Adipocyte (in vitro differentiated cells): ENCODE measurements at places on chromosomes 7 and 10.

DNA sequence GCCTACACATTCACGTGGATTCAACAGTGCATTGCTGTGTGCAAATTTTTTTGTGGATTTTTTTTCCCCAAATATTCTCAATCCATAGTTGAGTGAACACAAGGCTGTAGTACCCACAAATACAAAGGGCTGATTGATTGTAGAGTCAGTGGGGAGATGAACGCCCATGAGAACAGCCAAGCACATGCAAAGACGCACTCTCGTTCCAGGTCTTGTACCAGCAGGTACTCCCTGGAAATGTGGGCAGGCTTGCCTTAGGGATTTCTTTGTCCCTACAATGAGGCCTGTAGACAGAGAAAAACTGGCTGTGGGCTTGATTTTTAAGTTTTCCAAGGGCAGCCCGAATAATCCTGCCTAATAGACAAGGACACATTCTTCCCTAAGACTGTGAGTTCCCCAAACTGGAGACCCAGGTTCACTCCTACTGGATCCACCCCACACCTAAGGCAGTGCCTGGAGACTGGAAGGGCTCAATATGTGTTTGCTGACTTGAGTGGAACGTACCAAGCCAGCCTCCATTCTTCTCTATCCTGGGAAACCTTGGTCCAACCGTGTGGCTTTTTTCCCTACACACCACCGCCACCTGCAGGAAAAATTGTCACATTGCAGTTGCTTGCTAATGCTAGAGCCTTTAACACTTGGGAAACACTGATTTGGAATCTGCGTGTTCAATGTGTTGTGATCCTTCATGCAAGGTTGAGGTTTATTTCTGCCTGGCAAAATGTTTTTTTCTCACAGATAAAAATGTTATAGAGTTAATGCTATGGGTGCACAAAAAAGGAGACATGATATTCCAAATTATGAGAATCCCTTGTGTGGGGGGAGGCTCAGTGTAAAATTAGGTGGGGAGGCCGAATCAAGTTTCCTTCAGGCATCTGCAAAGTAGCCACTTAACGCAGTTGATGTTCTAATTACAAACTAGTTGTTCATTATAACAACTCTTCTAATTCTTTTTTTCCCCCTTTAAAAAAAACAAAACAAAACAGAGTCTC lies 49.3 kb downstream of the PPP1R17 start:
- DNase-seq, result peak; percentile 87

DNA sequence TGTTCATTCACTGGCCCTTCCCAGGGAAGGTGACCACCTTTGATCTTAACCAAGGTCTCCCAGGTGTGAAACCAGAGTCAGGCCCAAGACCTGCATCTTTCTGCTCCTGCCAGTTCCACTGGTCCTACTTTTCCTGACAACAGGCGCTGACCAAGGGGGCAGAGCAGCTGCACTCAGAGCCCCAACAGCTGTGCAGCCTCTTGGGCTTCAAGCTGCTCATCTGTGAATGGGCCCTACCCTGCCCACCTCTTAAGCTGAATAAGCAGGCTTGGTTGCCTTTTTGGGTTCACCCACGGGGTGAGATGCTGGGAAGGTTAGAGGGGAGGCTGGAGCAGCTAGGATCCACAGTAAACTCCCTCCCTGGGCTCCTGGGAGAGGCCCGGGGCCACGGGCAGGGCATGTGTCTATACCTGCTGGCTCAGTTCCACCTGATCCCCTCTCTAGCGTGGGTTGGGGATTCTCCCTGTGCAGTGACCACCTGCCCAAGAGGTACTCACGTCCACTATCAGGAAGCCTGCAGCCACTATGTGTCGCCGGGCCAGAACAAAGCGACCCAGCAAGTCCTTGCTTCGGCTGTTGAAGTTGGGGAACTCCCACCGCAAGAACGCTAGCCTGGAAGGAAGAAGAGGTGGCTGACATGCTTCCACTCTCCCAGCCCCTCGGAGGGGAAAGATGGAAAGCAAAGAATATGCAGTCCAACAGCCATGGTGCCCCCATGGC lies 10.6 kb downstream of the TBRG4 start:
- no peak for DNase-seq

GRCh38 chr10:124894569-124895215 lies 47.2 kb upstream of the ZRANB1 start:
- DNase-seq, result peak; percentile 66

- DNase-seq, result no peak
Measured at GRCh38 chr10:71912431-71912830, 51.8 kb upstream of the CHST3 start.

GRCh38 chr10:3797750-3798149 lies 12.7 kb upstream of the KLF6 start:
- no peak for DNase-seq

DNA sequence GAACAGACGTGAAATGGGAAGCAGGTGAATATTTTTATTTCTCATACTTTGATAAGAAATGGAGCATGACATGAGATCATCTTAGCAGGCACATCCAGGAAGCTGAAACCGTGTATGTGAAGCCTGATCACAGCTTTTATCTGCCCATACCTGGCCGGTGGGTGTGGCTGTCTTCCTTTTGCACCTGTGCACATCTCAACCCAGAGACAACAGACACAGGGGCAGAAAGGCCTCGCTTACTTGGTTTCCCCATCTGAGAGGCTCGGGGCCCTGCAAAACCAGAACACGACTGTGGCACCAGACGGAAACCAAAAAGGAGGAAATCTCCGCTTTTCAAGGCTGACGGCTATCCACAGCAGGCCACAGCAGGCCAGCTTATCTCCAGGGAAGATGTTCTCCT lies 116.4 kb downstream of the TCERG1L start:
- DNase-seq, result no peak

GRCh38 chr10:126104767-126105166 lies 208.4 kb downstream of the FANK1 start:
- DNase-seq, result no peak

- peak; percentile 2 for DNase-seq
Measured at GRCh38 chr10:21002091-21002878, 105.2 kb upstream of the NEBL start.

DNA sequence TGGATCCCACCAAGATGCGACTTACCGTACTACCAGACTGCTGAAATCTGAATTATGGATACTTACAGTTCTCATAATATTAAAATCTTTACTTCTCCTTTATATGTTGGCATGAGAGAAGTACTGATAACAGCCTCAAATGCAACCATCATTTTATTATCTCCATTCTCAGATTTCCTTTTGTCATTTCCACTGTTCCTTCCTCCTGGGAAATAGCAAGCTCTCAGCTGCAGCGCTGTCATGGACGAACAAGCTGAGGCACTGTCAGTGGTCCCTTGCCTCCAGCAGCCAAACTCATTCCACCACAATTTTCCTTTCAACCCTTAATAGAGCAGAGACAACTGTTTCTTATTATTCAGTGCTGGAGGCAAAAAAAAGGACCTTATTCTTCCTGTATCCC lies 478.4 kb downstream of the ARL4A start:
- no peak for DNase-seq

- DNase-seq, result no peak
Measured at GRCh38 chr10:104657036-104657435, 15.9 kb downstream of the SORCS3 start.

- no peak for DNase-seq
Measured at GRCh38 chr10:110222641-110223297, 15.4 kb downstream of the MXI1 start.

GRCh38 chr7:85074-85882 lies 107.1 kb upstream of the FAM20C start:
- DNase-seq, result peak; percentile 29

DNA sequence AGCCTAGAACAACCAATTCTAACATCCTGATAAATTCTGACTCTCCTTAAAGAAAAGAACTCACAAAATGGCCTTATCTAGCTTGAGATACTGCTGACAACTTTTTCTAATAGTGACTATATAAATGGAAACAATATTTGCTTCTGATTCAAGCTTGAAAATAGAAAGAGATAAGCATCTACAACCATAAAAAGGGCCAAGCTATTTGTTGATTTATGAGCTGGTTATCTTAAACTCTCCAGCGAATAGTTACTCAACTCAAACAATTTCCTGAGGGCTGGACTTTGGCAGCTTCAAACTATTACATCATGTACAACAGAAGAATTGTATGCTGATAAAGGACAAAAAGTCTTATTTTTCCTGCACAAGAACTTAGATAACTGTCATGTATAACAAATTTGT lies 4.6 kb downstream of the USP54 start:
- DNase-seq, result peak; percentile 83

DNA sequence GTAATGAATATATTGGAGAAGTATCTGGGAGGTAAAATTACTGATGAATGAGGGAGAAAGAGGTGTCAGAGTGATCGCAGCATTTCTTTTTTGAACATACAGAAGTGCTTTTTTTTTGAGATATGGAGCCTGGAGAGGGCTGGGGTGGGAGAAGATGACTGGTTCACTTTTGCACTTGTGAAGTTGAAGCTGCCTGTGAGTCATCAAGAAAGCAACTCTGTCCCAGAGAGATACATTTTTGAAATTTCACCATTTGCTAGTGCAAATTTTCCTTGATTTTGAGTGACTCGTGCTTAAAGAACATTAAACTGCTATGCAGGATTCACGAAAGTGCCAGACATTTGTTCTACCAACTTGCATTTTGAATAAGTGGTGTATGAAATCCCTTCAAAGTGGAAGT lies 81.8 kb downstream of the ADRA2A start:
- no peak for DNase-seq

GRCh38 chr7:150307129-150307528 lies 16.0 kb upstream of the LRRC61 start:
- DNase-seq, result no peak

- DNase-seq, result no peak
Measured at GRCh38 chr10:106900016-106900652, 264.4 kb downstream of the SORCS1 start.

GRCh38 chr10:97411406-97411805 lies 10.3 kb upstream of the RRP12 start:
- DNase-seq, result no peak

DNA sequence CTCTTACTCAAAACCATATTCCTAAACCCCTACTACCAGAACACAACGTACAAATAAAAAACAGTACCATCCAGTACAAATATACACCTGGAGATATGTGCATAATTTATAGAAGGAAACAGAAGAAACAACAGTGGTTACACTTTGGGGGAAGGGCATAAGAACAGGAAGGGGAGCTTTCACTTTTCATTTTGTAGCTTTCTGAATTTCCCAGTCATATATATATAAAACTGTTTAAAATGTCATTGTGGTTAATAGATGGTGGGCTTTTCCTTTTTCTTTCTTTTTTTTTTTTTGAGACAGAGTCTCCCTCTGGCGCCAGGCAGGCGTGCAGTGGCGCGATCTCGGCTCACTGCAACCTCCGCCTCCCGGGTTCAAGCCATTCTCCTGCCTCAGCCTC lies 47.2 kb downstream of the MALSU1 start:
- no peak for DNase-seq

DNA sequence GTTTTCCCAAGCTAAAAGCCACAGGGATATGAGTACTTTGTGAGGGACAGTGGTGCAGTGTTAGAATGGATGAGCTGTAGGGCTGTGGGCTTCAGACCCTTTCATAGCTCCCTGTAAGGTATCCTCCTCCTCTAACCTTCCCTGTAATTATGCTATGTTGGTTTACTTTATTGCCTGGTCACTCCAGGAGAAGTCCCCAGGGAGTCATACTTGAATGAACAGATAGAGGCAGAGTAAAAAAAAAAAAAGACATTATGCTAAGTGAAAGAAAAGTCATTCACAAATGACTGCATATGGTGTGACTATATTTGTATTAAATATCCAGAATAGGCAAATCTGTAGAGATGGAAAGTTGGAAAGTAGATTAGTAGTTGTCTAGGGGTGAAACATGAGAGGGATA lies 434.4 kb downstream of the AUTS2 start:
- DNase-seq, result no peak

- peak; percentile 57 for DNase-seq
Measured at GRCh38 chr10:70561070-70561469, 41.5 kb downstream of the PRF1 start.

DNA sequence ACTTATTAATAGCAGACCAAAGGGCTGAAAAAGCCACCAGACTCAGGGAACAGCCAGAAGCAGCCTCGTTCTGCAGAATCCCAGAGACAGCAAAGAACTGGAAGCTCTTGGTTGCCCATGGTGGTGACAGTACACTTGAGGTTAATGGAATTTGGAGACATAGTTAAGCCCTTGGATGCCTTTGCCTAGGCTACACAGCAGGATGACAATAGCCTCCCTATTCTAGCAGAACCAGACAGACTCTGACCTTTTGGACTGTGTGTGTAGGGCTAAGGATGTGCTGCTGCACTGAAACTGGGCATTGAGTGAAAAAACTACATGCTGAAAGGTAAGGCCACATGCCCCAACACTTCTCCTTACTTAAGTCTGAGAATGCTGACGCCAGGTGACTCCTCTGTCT lies 22.7 kb downstream of the OTUD1 start:
- DNase-seq, result no peak

DNA sequence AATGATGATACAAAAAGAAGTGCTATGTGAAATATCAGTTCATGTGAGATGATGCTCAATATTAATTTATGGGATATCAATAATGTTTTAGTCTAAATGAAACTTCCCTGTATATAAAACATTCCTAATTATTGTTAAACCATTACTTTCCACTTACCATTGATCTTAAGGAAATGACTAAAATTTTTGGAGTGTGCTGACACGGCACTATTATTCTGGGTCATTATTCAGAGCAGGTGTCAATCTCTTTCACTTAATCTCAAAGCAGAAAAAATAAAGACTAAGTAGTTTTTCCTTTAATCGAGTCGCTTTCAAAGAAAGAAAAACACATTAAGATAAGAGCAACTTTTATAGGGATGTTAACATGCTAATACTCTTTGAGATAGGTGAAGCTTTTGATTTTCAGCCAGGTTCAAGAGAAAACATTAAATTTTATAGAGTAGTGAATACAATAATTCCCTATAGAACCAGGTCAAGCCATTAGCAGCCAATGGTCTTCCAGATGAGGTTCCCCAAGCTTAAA lies 11.4 kb upstream of the CREB5 start:
- DNase-seq, result no peak

DNA sequence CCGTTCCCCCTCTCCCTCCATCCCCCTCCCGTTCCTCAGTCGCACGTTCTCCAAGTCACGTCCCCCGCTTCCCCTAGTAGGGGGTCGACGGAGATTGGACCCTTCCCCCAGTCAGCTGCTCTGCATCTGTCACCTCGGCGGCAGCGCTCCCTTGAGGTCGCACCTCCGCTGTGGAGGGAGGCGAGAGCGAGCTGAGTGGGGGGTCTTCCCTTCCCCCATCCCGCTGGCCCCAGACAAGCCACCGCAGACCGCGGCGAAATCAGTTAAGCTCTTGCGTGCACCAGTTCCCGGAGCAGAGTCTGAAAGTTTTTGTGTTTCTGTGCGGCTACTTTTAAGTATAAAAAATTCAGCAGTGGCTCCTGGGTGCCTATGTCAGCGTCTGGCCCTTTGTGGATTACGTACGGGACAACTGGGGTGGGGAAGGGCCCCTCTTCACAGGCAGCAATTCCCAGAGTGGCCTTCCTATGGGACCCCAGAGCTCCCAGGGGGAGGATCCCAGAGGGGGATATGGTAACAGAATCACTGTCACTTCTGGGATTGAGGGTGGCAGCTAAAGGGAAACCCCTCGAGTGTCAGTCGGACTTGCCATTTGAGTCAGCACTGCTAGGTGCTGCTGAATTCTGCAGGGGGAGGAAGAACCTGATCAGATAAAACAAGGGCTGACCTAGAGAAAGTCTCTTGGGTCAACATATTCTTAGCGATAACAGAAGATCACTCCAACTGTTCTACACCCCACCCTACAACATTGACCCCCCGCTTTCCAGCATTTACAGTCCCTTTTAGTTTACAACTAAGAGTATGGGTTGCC lies 12.5 kb upstream of the DDIT4 start:
- DNase-seq, result peak; percentile 84

GRCh38 chr7:125098377-125098970 lies 168.8 kb upstream of the POT1 start:
- peak; percentile 10 for DNase-seq

- no peak for DNase-seq
Measured at GRCh38 chr10:42981358-42982236, 95.3 kb upstream of the RET start.
